ENCODE measurements at places on chromosomes 5 and 9.

- DNase-seq, result no peak
Measured at GRCh38 chr9:118321788-118322187, 617.6 kb downstream of the TLR4 start.

GRCh38 chr5:14545308-14545707, 36.3 kb upstream of the OTULINL start:
- no peak for DNase-seq

GRCh38 chr5:181164076-181164952, 16.9 kb downstream of the OR2V2 start:
- no peak for DNase-seq

- no peak for DNase-seq
Measured at GRCh38 chr9:121189660-121190059, 12.0 kb downstream of the RAB14 start.

DNA sequence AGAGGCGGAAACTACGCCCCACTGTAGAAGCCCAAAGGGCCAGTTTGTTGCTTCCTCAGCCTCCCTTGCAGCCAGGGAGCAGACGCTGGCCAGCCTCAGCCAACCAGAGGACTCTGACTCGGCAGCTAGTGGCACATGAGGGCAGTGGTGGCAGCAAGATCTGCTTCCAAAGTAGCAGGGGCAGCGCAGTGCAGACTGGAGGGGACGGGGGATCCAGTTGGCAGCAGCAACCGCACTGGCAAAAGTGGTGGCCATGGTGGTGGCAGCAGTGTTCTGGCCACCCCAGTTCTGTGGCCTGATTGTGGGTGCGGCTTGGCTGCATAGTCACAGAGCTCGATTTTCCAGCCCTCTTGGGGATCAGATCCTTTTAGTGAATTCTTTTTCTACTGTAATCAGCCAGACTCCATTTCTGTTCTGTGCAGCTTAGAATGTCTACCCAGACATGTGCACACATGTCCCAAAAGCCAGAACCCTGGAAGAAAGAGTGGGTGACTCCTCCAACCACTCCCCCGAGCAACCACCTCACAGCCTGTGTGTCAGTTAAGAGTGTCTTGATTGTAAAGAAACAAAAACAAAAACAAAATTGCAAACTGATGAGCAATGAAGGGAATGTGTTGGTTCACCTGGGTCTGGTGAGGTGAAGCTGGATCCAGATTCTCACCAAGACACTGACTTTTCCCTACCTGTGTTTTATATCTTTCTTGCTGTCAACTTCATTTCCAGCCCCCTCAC, 11.0 kb upstream of the ZBTB43 start:
- no peak for DNase-seq

- no peak for DNase-seq
Measured at GRCh38 chr9:106897236-106897635, 34.3 kb downstream of the ZNF462 start.

GRCh38 chr9:69582018-69582417, 90.2 kb downstream of the APBA1 start:
- DNase-seq, result no peak

DNA sequence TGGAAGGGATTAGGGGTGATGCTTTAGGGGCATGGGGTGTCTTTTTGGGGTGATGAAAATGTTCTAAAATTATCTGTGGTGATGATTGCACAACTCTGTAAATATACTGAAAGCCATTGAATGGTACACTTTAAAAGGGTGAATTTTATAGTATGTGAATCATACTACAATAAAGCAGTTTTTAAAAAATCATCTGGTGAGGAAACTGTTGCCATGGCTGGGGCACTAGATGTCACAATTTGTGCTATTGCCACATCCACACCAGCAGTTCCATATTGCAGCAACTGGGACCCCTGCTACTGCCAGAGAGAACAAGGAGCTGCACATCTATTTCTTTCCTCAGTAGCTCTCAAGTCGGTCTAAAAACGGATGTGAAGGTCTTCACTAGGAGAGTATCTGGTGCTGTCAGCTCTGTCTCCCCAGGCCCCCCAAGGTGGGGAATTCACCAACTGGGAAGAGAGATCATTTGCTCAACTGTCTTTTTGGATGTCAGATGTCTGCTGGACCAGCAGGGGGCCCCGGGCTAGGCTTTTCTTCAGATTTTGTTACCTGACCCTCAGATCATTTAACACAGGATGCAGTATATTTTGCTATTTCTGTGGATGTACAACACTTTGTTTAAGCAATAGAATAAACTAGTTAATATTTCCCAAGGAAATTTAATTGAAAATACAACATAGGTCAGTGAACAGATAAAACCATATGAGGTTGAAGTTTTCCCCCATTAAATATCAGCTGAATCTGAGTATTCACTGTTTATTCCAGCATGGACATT, 13.2 kb downstream of the CMYA5 start:
- DNase-seq, result no peak

DNA sequence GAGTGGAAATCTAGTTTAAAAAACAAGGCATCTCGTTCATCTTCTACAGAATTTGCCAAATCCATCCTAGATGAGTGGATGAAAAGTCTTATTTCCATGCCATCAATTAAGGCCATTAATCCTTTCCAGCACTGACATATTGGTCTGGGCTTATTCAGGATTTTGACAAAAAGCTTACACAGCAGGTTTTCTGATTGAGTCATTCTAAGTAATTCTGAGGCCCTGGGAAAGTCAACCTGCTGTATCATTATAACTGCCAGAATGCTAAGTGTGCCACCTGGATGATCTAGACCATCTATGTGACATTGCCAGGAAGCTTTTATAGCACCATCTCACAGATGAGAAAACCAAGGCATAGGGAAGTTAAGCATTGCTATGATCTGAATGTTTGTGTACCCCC, 132.1 kb upstream of the MAP3K1 start:
- DNase-seq, result no peak

- DNase-seq, result peak; percentile 65
Measured at GRCh38 chr5:65769539-65769938, 47.5 kb downstream of the NLN start.

DNA sequence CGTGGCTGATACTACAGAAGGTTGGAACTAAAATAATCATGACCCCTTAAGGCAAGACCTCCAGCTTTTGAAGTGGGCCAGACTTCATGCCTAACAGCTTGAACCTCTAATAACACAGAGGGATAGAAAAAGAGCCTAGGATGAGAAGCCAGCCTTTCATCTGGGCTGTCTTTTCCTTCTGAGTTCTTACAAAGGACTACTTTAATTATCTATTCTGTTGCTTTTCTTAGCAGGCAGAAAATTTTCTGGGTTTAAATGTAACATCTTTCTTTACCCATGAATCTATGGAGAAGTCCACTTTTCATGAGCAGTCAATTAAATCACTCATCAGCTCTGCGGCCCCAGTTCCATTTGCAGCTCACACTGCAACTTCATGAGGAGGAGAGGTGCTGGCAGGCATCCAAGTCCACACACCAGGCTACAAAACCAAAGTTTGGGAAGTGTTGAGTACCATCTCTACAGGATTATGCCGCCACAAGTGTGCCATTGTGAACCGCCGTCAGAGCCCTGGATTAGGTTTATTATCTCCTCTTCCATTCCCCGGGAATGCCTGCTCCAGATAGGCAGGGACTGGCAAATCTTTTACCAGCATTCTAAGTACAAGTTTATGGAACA, 192.0 kb downstream of the TLE4 start:
- no peak for DNase-seq

DNA sequence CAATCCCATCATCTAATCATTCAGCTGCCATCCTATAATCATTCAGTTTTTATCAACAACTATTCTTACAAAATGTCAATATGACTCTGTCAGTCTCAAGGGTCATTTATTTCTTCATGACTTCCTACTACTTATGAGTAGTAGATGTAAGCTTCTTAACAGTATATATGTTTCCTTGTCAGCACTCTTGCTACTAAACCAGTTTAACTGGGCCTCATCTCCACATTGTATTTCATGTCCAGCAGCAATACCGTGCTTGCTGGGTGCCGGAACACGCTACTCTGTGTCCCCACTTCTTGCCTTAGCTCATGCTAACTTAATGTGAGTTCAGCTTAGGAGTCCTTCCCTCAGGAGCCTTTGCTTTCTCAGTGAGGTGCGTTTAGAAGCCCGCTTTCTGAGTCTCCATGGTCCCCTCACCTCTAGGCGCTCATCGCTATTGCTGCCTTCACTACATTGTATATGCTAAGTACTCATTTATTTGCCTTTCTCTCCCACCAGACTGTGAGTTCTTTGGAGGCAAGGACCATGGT, 32.9 kb downstream of the ELL2 start:
- DNase-seq, result no peak

GRCh38 chr9:124411514-124412227, 3.6 kb downstream of the PSMB7 start:
- no peak for DNase-seq

DNA sequence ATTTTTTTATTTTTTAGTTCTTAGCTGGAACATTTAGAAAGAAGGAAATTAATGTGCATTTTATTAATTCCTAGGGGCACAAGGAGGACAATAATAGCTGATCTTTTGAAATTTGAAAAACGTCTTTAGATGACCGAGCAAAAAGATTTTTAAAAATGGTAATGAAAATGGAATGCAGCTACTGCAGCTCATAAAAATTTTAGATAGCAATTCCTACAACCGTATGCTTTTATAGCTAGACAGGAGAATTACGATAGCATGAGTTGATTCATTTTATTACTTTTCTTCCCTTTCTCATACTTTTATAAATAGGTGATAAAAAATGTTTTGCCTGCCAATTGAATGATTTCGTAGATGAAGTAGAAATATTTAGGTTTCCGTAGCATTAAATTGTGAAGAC, 13.7 kb upstream of the RUFY1 start:
- no peak for DNase-seq
